ENCODE measurements at places on chromosomes 16 and 17. TPM values are rescaled to one million over a fixed set of nuclear protein-coding genes. Genes with fewer than 3 reads are reported as not detected.

- DNase-seq = no peak
Measured at GRCh38 chr16:81848306-81848853, 69.3 kb downstream of the PLCG2 start.

GRCh38 chr17:8224891-8225812 is 14.8 kb upstream of the AURKB start:
- DNase-seq = no peak

DNA sequence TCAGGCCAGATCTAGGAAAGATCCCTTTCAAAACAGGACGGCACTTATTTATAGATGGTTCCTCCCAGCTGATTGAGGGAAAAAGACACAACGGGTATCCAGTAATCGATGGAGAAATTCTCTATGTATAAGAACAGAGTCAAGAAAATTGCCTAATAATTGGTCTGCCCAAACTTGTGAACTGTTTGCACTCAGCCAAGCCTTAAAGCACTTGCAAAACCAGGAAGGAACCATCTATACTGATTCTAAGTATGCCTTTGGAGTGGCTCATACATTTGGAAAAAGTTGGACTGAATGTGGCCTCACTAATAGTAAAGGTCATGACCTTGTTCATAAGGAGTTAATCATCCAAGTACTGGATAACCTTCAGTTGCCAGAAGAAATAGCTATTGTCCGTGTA is 5.9 kb downstream of the HPR start:
- no peak for DNase-seq

- no peak for DNase-seq
Measured at GRCh38 chr16:19875900-19876299, 8.7 kb downstream of the GPRC5B start.

DNA sequence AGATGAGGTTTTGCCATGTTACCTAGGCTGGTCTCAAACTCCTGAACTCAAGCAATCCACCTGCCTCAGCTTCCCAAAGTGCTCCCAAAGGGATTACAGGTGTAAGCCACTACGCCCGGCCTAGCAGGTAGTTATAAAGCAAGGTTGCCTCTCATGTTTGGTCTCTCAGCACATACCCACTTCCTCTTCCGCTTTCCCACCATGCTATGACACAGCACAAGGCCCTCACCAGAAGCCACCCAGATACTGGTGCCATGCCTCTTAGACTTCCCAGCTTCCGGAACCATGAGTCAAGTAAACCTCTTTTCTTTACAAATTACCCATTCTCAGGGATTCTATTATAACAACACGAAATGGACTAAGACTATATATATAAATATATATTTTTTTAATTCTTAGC is 143.6 kb downstream of the COPRS start:
- DNase-seq = no peak

DNA sequence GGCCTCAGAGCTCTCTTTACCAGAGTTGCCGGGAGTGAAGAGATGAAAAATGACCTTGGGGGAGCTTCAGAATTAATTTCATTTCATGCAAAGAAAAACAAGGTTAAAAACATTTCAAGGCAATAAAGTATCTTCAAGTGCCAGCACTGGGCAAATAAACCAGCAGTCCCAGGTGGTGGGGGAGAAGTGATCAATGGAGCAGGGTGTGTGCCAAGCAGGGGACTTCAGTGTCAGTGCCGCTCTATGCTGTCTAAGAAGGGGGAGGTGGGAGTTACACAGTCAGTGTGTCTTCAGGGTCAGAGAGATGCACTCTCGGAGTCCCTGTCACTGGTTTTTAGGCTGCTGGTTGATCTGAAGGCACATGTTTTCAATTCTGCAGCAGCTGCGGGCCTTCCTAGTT is 57.2 kb upstream of the MGAT5B start:
- DNase-seq = peak; percentile 17

RETREG3 gene
- total RNA-seq = 40.2 TPM

Data from skin of body (tissue), 3 donors.